KBM-7 (cell line): ENCODE measurements at places on chromosomes 13 and 19.
A peak's percentile ranks its signal among the peaks of the same experiment; 100 is the strongest.

DNA sequence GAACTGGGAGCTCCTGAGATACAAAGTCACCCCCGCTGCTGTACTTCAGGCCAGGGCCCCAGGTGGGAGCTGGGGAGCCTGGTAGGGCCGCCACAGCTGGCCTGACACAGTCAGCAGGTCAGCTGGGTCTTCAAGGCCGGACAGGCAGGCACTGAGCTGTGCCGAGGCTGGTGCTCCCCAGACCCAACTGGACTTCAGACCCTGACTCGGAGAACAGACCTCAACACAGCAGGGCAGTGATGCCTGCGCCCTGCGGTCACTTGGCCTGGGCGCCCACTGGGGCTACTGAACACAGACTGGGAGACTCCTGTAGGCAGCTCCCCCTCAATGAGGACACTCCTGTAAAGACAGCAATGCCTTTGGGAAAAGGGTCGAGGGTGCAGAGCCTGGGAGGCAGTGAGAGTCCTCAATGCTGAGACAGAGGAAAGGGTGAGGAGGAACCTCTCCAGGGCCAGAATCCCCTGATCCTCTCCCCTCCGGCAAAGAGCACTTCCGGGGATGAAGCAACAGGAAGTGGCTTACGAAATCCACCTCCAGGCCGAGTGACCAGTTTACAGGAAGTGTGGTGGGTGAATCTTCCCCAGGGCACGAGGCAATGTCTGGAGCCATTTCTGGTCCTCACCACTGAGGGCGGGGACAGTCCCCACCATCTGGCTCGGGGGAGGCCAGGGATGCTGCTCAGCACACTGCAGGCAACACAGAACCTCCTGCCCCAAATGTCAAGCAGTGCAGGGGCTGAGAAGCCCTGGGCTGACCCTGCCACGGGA is 40.8 kb upstream of the ISYNA1 start:
- DNase-seq: peak; percentile 91

DNA sequence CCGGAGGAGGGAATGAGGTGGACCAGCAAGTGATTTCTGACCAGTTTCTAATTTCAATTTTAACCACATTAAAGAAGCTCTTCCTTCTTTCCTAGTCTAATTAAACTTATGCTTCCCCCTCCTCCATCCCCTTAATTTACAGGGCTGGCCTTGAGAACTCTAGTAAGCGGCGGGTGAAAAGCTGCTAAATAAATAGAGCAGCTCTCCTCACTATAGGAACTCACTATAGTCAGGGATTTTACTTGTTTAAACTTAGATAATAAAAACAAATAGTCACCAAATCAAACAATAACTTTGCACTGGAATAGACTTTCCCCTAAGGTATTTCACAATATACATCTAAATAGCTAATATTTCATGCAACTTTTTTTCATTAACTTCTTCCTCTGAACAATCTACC is 1838.2 kb upstream of the PRR20A start:
- DNase-seq: no peak

GRCh38 chr13:82291852-82292251 is 1590.4 kb downstream of the SLITRK1 start:
- no peak for DNase-seq

GRCh38 chr19:48498595-48499311 is 12.9 kb downstream of the LMTK3 start:
- DNase-seq: no peak

- no peak for DNase-seq
Measured at GRCh38 chr19:39828654-39829032, 5.3 kb downstream of the DYRK1B start.

DNA sequence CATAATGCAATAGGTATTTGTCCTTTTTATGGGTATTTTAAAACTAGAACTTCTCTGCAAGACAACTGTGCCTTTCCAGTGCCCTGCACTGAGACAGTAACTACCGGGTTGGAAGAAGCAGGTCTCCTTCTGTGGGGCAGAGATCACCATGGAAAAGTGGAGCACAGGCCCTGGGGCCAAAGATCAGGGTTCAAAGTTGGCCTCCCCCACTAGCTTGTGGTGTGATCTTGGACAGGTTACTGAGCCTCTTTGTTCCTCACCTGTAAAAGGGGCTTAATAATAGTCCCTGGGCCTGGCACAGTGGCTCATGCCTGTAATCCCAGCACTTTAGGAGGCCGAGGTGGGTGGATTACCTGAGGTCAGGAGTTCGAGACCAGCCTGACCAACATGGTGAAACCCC is 68.3 kb downstream of the CEBPG start:
- no peak for DNase-seq

DNA sequence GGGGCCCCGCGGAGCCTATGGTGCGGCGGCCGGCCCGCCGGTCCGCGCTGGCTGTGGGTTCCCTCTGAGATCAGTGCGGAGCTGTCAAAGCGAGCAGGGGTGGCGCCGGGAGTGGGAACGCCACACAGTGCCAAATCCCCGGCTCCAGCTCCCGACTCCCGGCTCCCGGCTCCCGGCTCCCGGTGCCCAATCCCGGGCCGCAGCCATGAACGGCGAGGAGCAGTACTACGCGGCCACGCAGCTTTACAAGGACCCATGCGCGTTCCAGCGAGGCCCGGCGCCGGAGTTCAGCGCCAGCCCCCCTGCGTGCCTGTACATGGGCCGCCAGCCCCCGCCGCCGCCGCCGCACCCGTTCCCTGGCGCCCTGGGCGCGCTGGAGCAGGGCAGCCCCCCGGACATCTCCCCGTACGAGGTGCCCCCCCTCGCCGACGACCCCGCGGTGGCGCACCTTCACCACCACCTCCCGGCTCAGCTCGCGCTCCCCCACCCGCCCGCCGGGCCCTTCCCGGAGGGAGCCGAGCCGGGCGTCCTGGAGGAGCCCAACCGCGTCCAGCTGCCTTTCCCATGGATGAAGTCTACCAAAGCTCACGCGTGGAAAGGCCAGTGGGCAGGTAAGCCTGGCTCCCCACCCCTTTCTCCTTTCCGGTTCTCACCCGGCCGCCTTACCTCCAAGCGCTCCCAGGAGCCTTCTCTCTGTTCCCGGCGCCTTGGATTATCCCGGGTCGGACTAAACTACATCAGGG is at the start of gene PDX1:
Gene PDX1, plus strand, starts transcription at position 67 of the 743 bp plus-strand sequence. Its CDS starts 139 bp downstream, at position 206.
- no peak for DNase-seq

GRCh38 chr13:34816245-34816884 is 125.7 kb upstream of the NBEA start:
- DNase-seq: no peak

DNA sequence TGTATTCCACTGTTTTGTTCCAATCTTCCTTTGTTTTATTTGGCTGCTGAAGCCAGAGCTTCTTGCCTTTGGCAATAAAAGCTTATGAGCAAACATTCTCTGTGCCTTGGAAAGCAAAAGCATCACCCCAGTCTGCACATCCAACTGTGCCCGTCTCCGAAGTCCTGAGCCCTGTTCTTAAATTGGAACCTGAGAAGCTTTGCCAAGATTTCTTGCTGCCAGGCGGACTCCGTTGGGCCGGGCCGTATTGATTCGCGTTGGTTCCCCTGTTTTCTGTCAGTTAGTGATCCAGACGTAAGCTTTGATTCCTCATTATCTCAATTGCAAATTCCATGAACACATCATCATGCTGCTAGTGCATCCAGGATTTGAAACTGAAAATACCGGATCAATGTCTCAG is 793.0 kb downstream of the OLFM4 start:
- DNase-seq: no peak

DNA sequence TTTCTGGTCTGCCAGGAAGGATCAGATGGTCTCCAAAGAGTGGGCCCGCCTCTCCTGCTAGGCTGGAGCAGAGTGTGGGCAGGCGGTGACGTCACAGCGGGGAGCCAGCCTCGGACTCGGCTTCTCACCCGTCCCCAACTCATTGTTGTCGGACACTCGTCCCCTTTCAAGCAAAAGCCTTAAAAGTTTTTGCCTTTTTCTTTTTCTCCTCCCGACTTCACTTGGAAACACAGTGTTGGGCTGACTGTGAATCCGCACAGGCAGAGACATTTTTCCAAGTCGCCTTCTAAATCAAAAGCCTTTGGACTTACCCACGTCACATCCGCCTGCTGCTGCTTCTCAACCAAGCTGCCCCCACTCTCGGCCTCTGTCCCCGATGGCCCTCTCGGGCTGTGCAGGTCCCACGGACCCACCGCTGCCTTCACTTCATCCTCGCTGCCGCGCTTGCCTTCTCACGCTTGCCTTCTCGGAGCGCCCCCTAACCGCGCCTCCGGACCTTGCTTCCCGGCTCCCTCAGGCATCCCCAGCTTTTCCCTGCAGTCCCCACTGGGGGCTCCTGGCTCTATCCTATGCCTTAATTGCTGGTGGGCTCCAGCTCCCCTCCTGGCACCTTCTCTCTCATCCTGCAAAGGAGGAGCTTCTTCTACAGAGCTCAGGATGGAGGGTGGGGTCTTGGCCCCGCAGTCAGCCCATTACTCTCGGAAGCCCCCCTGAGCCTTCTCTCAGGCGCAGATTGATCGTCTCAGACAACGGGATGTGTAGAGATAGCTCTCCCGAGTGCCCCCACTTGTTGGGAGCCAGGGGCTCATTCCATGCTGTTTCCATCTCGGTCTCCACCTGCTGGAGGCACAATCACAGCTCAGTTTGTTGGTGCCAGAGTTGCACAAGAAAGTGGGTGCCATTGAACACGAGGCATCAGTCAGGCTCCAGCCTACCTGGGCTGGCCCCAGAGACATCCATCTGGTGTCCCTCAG is 3.9 kb upstream of the ZNF135 start:
- DNase-seq: no peak

GRCh38 chr19:50328224-50328872 is 829 bp downstream of the KCNC3 start:
- DNase-seq: no peak

GRCh38 chr13:114045113-114045735 is 71.3 kb upstream of the C13orf46 start:
- no peak for DNase-seq

- DNase-seq: no peak
Measured at GRCh38 chr13:34883396-34883795, 58.7 kb upstream of the NBEA start.

- DNase-seq: peak; percentile 20
Measured at GRCh38 chr13:46995874-46996273, 99.0 kb upstream of the HTR2A start.

GRCh38 chr13:20198781-20199180 is 6.0 kb upstream of the GJB2 start:
- DNase-seq: no peak

DNA sequence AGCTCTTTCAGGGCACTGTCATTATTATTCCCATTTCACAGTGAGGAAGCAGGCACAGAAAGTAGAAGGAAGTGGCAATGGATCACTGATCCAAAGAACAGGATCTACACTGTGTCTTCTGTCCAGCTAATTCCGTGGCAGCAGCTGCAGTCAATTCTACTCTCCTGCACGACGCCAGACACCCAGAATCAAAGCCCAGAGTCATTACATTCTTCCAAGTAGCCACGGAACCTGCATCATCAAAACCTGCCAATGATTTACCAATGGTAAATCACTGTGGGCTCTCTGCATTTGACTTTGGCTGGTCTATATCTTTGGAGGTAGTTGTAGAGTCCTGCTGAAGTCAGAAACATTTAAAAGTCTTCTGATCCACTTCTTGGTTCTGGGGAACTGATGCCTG is 767.7 kb downstream of the LIG4 start:
- no peak for DNase-seq

DNA sequence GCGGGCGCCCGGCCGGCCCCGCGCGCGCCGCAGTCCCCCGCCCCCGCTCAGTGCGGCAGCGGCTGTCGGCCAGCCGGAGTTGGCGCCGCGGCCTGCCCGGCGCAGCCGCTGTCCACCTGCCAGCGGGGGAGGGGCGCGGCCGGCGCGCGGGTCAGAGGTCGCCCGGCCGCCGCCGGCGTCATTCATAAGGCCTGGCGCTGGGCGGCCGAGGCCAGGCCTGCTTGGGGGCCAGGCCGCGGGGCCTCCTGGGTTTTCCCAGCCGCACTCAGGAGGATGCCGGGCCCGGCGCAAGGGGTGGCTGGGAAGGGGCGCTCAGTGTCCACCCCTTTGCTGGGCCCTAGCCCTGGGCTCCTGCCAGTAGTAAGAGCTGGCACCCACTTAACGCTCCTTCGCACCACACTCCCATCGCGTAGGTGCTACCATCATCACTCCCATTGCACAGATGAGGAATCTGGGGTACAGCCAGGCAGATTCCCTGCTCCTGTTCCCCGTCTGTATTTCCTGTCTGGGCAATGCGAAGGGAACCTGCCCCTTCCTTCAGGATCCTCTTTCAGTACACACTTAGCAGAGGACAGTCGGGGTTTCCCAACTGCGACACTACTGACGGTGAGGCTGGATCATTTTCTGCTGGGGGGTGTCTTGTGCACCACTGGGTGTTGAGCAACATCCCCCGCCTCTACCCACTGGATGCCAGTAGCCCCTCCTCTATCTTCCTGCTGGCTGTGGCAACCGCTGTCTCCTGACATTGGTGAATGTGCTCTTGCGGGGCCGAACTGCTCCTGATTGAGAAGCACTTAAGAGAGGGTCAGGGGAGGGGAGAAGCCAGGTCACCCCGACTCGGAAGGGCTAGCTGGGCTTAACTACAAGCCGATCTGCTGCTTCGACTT is 846 bp upstream of the PRKACA start:
- peak; percentile 76 for DNase-seq
